ENCODE measurements at places on chromosomes 13 and 19.

DNA sequence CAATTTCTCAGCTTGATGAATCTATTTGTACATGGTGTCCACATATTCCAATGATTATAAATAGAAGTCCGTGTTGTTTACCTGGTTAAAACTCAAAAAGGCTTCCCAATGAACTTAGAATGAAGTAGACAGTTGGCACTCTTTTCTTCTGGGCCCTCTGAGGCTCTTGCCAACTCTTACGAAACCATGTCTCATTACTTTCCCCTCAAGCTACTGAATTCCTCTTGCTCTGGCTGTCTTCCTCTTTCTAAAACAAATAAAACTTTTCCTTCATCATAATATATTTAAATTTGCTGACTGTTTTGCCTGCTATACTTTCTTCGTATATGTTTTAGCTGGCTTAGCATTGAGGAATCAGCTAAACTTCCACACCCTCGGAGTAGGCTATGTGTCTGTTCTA, 139.7 kb downstream of the SLITRK6 start:
- DNase-seq: no peak

- DNase-seq: no peak
Observed at GRCh38 chr19:11437955-11438354, 2.5 kb downstream of the PRKCSH start.

- no peak for DNase-seq
Observed at GRCh38 chr13:103188713-103189326, 122.6 kb upstream of the SLC10A2 start.

DNA sequence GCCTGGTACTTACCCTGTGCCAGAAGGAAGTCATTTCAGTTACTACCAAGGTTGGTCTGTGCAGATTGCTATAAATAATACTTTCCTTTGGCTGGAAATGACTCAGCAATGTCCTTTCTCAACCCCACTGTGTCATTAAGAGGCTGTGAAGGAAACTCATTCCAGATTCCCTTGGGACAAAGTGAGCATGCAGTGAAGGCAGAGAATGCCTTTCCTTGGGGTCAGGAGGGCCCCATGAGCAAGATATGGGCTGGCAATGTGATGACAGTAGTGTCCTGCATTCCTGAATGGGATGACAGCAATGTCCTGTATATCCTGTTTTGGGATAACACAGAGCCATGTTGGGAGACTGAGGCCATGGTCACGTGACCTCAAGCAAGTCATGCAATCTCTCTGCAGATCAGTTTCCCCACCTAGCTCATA, 213.1 kb upstream of the TMTC4 start:
- DNase-seq: no peak

DNA sequence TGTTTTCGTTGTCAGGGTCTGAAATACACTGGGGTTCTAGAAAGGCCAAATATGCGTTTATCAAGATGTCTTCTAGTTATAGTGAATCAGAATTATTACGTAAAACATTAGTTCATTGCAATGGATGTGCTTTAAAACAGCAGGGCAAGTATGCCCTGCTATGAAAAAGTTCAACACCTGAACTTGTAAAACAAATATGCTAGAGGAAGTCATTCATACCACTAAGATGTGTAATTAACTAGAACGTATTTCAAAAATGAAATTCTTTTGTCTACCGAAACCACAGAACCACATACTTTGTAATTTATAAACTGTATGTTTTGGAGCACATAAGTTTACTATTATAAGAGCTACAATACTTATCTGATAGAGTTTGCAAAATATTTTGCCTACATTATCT, 266.2 kb downstream of the KCTD12 start:
- no peak for DNase-seq

DNA sequence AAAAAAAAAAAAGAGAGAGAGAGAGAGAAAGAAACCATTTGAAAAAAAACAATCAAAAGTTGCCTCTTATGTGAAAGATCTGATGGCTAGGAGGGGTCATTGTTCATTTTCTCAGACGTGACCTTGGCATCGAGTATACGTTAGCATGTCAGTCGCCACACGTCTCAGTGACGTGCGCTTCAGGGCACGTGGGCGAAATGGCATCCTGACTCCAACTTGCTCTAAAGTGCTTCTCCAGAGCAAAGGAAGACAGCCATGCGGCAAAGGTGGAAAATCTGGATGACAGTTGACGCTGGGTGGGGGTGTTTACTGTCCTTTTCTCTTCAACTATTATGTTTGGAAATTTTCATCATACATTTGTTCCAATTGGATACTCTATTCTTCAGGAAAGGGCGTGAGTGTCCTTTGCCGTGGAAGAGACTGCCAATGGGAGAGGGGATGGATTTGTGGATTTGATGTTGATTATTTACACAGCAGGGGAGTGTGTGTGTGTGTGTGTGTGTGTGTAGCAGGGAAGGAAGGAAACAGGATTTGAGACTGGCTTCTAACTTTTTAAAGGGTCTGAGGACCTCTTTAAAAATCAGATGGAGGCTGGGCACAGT, 25.0 kb downstream of the KLF2 start:
- no peak for DNase-seq

DNA sequence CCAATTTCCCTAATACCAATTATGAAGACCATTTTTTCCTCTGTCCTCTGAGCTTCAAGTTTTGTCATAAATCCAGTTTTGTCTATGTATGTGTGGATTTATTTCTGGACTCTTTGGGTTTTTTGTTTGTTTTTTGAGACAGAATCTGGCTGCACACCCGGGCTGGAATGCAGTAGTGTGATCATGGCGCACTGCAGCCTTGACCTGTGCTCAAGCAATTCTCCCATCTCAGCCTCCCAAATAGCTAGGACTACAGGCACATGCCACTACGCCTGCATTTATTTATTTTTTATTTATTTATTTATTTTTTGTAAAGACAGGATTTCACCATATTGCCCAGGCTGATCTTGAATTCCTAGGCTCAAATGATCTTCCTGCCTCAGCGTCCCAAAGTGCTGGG, 45.3 kb upstream of the GTF3A start:
- no peak for DNase-seq

DNA sequence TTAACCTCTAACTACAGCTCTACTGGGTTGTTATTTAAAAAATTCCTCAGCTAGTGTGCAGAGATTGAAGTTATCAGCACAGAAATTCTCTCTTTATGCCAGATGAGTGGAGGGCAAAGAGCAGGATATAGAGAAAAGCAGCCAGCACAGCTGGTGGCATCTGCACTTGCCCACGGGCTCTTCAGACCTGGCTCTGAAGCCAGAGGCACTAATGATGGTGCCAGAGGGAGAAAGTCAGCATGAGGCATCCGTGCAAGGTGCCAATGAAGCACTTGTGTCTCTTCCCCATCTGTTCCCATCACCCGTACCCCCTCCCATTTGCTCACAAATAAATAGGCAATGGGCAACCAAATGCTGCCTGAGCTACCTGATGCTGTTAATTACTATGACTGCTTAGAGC, 138.9 kb downstream of the OLFM4 start:
- no peak for DNase-seq

- DNase-seq: no peak
Observed at GRCh38 chr19:36128392-36128736, 11.5 kb upstream of the CAPNS1 start.

DNA sequence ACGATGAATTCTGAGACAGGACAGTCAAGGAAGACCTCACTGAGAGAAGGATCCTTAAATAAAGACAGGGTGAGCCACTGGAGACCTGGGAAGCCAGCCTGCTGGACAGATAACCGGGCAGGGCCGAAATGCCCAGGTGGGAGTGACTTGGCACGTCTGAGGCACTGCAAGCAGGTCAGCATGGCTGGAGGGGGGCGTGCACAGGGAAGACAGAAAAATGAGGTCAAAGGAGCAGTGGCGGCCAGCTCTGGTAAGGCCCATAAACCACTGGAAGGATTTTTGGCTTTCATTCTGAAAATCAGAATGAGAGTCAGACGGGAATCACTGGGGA, 5.8 kb upstream of the ATP1A3 start:
- no peak for DNase-seq

DNA sequence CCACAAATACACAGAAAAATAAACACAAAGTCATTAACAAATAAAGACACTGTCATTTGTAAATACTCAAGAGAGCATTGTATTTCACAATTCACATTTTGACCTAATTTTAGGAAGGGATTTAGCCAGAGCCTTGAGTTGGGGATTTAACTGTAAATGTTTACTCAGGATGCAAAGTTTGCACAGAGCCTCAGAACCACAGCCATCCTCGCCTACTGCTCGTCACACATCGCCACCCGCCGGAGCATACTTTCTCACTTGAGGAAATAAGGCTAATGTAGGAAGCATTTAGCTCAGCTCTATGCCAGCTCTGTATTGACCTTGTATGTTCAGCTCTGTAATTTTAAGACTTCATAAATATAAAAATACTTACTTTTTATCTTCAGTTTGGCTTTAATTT, 442.7 kb downstream of the OXGR1 start:
- no peak for DNase-seq

- no peak for DNase-seq
Observed at GRCh38 chr19:46442808-46443450, 14.2 kb upstream of the PNMA8C start.

DNA sequence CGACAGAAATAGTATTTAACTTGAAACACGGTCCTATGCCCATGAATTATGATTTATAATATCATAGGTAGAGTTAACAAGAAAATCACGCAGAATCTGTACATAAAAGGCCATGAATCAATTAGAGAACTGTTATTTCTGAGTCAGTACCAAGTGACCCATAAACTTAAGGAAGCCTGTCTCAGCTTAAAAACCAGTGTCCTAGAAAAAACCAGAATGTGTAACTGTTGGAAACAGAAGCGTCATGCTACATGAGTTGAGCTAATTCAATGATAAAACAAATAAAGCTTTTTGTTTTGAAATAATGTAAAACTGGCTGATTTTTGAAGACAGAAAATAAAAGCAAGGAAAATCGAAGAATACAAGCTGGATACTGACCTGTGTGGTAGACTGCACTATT, 34.8 kb upstream of the SGCG start:
- no peak for DNase-seq

GRCh38 chr19:2552859-2553258, 76.9 kb downstream of the GADD45B start:
- peak; percentile 53 for DNase-seq

DNA sequence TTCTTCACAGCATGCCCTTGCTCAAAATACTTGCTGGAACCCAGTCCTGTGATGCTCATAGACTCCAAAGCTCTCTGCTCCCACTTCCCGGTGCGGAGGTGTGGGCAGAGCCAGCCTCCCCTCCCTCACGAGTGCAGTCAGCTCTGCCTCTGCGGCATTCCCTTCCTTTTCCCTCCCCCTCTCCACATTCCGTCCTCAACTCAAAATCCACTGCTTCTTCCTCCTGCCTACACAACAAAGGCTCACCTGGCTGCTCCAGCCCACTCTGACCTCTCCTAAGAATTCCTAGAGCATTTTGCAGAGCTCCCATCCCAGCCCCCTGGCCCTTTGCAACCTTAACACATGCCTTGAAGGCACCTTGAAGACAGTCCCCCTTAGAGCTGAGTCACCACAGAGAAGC, 527.9 kb downstream of the MYO16 start:
- DNase-seq: no peak

DNA sequence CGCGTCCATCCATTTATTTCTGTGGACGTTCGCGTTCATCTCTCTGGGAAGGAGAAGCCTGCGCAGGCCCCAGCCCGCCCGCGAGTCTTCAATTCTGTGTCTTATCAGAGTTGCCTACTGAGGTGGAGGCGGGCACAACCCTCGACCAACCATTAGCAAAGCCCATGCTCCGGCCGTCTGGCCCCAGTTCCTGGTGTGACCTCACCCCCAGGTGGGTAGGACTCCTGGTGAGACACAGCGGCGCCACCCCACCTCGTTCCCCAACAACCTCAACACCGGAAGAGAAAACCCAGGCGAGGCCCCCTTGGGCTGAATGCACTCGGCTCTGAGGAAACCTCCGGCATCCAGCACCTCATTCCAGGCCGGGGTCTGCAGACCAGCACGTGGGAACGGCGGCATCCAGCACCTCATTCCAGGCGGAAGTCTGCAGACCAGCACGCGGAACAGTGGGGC, 14.7 kb downstream of the ZNF787 start:
- no peak for DNase-seq

- DNase-seq: no peak
Observed at GRCh38 chr19:23547816-23548430, 139.1 kb downstream of the ZNF675 start.

GRCh38 chr13:43044720-43045301, 21.4 kb downstream of the DNAJC15 start:
- DNase-seq: no peak
